HFFc6 (cell line): ENCODE measurements at places on chromosomes 13 and 19. TPM values are rescaled to one million over a fixed set of nuclear protein-coding genes. Genes with fewer than 3 reads are reported as not detected.
A peak's percentile ranks its signal among the peaks of the same experiment; 100 is the strongest.

Gene NCR1
- not detected in 3 replicates for total RNA-seq

Gene CCDC70
- total RNA-seq = not detected in 3 replicates

DNA sequence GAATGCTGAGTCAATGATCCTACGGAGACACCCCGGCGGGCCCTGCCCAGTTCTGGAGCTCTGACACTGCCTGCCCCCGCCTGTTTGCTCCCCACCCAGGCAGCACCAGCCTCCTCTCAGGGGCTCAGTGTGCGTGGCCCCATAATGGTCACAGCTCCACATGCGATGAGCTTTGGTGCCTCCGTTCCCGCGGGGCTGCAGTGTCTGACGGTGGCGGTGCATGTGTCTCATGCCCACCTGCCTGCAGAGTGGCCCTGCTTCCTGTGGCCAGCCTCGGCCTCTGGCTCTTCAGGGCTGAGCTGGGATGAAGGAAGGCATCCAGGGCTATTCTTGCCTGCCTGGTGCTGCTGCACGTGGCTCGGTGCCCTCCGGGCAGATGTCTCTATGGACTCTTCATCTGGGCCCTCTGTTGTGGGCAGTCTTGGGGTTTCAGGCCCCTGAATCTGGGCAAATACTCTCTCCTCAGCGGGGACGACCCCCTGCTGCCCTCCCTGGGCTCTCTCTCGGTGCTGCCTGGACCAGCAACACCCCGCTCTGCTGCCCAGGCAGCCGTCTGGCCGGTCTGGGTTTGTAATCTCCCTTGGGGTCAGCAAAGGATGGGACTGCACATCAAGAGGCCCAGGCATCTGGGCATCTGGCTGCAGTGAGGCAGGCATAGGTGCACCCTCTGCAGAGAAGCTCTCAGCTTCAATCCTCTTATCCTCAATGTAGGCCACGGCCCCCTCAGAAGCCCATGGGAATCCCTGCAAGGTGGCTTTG lies 19.3 kb upstream of the TMEM255B start:
- DNase-seq = no peak
- H3K4me3 ChIP-seq = no peak overlapping the region
- H3K36me3 ChIP-seq = no peaks in the 10 kb centered on the region

DNA sequence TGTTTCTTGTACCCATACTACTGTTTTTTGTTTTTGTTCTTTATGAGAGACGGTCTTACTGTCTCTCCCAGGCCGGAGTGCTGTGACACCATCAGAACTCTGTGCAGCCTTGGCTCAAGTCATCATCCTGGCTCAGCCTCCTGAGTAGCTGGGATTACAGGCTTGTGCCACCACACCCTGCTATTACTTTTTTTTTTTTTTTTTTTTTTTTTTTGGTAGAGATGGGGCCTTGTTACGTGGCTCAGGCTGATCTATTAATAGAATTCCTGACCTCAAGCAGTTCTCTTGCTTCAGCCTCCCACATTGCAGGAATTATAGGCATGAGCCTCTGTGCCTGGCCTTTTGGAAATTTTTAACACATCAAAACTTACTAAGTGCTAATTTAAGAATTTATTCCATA lies 2.9 kb upstream of the ZNF304 start:
- H3K27ac ChIP-seq = peak overlapping the region; percentile 72
- no peak overlapping the region for H3K4me3 ChIP-seq
- no peaks in the 10 kb centered on the region; the same call in none of the 2 replicates for H3K27me3 ChIP-seq
- peaks cover 35% of the 10 kb centered on the region for H3K4me1 ChIP-seq

Gene SMAD9
- total RNA-seq = 11.0 to 20.7 TPM (median 12.2 TPM) in 3 replicates

Gene PLIN5
- total RNA-seq = not detected in 3 replicates

DNA sequence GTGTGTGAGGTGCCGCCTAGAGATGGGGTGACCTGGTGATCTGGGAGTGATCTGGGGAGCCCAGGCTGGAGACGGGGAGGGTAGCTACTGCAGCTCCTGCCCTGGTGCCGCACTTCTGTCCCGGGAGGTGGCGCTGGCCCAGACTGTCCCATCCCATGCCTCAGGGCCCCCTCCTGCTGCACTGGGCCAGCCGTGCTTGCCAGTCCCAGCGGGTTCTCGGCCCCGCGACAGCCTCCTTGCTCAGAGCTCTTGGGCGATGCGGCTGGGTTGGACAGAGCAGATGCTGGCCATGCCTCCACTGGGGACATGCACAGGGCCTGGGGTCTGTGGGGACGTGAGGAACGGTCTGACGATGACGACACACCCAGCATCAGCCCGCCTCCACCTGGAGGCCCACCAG lies 2.5 kb downstream of the RAX2 start:
- H3K27ac ChIP-seq = no peak overlapping the region
- no peaks in the 10 kb centered on the region for H3K4me1 ChIP-seq
- no peak overlapping the region for H3K4me3 ChIP-seq
- H3K36me3 ChIP-seq = peaks cover 4% of the 10 kb centered on the region; the same call in 1 of the 2 replicates
- H3K27me3 ChIP-seq = peaks cover 7% of the 10 kb centered on the region

Gene ZSCAN4
- total RNA-seq = not detected in 3 replicates

Gene CBARP
- 8.4 and 11.3 TPM in 2 replicates for total RNA-seq

DNA sequence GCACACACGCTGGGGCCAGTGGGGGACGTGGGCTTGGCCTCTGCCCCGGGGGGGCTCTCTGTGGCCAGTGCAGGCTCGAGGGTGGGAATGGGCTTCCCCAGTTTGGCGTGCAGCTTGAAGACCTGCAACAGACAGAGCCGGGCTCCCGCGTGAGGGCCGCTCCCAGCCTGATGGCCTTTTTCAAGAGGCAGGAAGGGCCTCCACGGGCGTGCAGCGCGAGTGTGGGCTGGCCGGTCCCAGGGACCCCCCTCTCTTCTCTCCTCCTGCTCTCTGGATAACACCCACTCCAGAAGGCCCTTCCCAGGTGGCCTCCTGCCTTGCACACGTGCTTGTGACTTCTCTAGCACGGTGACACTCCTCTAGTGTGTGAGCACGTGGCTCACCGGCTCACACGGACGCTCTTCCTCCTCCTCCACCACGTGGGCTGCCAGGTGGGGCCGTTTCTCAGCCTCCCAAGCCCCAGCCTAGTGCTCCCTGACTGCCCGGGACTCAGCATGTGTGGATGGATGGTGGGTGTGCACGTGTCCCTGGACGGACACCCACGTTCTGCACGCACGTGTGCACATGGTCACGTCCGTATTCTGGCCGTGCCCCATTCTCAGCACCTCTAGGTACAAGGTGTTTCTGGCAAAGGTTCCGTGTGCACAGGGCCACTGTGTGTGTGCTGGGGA lies 39.2 kb upstream of the MATK start:
- no peak overlapping the region for H3K27ac ChIP-seq
- H3K4me1 ChIP-seq = peaks cover 8% of the 10 kb centered on the region; the same call in 1 of the 2 replicates
- peaks cover 14% of the 10 kb centered on the region; the same call in 1 of the 2 replicates for H3K27me3 ChIP-seq
- DNase-seq = no peak

DNA sequence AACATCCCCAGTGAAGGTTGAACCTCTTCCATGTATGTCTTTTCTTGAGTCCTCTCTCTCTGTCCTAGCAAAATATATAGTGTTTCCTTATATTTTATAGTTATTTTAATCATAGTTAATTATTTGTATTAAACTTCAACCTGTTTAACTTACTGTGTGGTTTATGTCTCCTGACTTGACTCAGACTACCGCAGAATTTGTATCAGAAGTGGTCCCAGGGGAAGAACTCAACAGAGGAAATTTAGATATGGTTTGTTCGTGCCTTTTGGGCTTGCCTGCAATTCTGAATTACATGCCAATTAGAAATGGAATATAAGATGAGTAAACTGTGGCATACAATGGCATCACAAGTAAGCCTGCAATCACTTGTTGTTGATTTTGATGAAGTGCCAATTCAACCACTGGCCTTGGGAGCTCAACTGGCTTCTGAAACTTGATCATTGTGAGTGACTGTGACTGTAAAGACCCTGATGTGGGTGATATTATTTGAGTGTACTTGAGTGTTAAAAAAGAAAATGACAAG lies 1459.5 kb upstream of the PCDH20 start:
- H3K27ac ChIP-seq = no peak overlapping the region
- H3K4me3 ChIP-seq = no peak overlapping the region
- no peak for DNase-seq
- H3K4me1 ChIP-seq = no peaks in the 10 kb centered on the region

Gene CYP4F8
- total RNA-seq = not detected in 3 replicates

Gene IFNL1
- total RNA-seq = not detected in 3 replicates

DNA sequence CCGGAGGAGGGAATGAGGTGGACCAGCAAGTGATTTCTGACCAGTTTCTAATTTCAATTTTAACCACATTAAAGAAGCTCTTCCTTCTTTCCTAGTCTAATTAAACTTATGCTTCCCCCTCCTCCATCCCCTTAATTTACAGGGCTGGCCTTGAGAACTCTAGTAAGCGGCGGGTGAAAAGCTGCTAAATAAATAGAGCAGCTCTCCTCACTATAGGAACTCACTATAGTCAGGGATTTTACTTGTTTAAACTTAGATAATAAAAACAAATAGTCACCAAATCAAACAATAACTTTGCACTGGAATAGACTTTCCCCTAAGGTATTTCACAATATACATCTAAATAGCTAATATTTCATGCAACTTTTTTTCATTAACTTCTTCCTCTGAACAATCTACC lies 1838.2 kb upstream of the PRR20A start:
- H3K4me1 ChIP-seq = no peaks in the 10 kb centered on the region
- DNase-seq = no peak
- no peak overlapping the region for H3K4me3 ChIP-seq
- H3K36me3 ChIP-seq = no peaks in the 10 kb centered on the region

- no peak overlapping the region for H3K27ac ChIP-seq
- no peaks in the 10 kb centered on the region for H3K4me1 ChIP-seq
- H3K36me3 ChIP-seq = no peaks in the 10 kb centered on the region
- DNase-seq = no peak
Measured at GRCh38 chr13:80870186-80870585, 529.3 kb upstream of the SPRY2 start.

DNA sequence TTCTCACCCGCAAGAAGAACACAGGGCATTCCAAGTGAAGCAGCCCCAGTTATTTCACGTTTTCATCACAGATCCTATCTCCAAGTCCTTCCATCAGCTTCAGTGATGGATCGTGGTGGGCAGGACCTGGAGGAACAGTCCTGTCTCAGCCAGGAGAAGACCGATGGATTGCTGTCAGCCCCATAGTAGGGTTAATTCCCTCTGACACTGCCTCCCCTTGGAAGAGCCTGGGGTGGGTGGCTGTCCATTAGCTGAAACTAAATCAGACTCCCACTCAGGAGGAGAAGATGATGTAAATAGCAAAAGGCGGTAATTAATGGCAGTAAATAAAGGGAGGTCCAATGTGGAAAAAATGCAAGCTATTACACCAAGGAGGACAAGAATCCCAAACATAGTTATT lies 131.0 kb downstream of the TNFRSF19 start:
- no peak overlapping the region for H3K4me3 ChIP-seq
- no peaks in the 10 kb centered on the region for H3K27me3 ChIP-seq
- no peak overlapping the region for H3K27ac ChIP-seq
- peaks cover 27% of the 10 kb centered on the region for H3K4me1 ChIP-seq
- DNase-seq = no peak

Gene OR1M1
- total RNA-seq = not detected in 3 replicates

GRCh38 chr19:47686679-47687450 lies 26.4 kb upstream of the EHD2 start:
- peak overlapping the region; percentile 33; the same call in 1 of the 2 replicates for H3K27ac ChIP-seq
- H3K36me3 ChIP-seq = peaks cover 12% of the 10 kb centered on the region; the same call in 1 of the 2 replicates
- peaks cover 5% of the 10 kb centered on the region for H3K27me3 ChIP-seq
- no peak for DNase-seq
- H3K4me3 ChIP-seq = no peak overlapping the region

Gene METTL21C
- total RNA-seq = not detected in 2 replicates

Gene LILRB2
- total RNA-seq = not detected in 3 replicates

Gene UBL3
- total RNA-seq = 40.6 to 53.7 TPM (median 49.2 TPM) in 3 replicates

Gene KCTD15
- total RNA-seq = 6.4 and 11.6 TPM in 2 replicates

GRCh38 chr13:73168953-73169401 lies 110.2 kb downstream of the KLF5 start:
- H3K27me3 ChIP-seq = no peaks in the 10 kb centered on the region
- peak overlapping the region; percentile 58; the same call in 1 of the 2 replicates for H3K4me3 ChIP-seq
- H3K27ac ChIP-seq = peak overlapping the region; percentile 91
- DNase-seq = peak; percentile 18

Gene SLC35E1
- total RNA-seq = 44.2 and 60.6 TPM in 2 replicates

- H3K27me3 ChIP-seq = no peaks in the 10 kb centered on the region; the same call in 1 of the 2 replicates
- H3K27ac ChIP-seq = no peak overlapping the region
- H3K4me1 ChIP-seq = no peaks in the 10 kb centered on the region
Measured at GRCh38 chr19:34393629-34394028, 10.6 kb upstream of the PDCD2L start.

Gene SGTA
- total RNA-seq = 55.5 to 70.7 TPM (median 62.5 TPM) in 3 replicates

GRCh38 chr19:11089254-11090013 lies at the start of gene LDLR:
LDLR (plus strand) TSS chr19:11089463; CDS start chr19:11089549, 86 bp downstream.
- H3K4me1 ChIP-seq = peaks cover 41% of the 10 kb centered on the region
- peak; percentile 86 for DNase-seq
- peaks cover 4% of the 10 kb centered on the region for H3K27me3 ChIP-seq
- H3K27ac ChIP-seq = peak within 1 kb of the TSS; percentile 100
- peaks cover 2% of the 10 kb centered on the region; the same call in 1 of the 2 replicates for H3K36me3 ChIP-seq
- H3K4me3 ChIP-seq = peak within 1 kb of the TSS; percentile 87

DNA sequence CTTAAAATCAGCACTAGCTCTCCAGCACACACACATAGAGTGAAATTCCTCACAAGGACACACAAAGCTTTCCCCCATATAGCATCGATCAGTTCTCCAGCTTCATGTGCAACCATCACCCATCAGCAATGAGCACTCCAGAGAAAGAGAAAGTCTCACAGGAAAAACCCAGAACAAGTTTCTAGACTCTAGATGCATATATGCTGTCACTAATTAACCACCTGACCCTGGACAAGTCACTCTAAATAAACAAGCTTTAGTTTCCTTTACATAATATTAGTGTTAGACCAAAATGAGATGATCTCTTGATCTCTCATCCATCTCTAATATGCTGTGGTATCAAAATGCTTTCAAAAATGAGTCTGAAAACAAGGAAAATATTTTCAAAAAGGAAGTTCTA lies 81.2 kb downstream of the TBC1D4 start:
- H3K27me3 ChIP-seq = no peaks in the 10 kb centered on the region
- no peak for DNase-seq
- H3K36me3 ChIP-seq = peaks cover 25% of the 10 kb centered on the region
- H3K4me1 ChIP-seq = peaks cover 22% of the 10 kb centered on the region

DNA sequence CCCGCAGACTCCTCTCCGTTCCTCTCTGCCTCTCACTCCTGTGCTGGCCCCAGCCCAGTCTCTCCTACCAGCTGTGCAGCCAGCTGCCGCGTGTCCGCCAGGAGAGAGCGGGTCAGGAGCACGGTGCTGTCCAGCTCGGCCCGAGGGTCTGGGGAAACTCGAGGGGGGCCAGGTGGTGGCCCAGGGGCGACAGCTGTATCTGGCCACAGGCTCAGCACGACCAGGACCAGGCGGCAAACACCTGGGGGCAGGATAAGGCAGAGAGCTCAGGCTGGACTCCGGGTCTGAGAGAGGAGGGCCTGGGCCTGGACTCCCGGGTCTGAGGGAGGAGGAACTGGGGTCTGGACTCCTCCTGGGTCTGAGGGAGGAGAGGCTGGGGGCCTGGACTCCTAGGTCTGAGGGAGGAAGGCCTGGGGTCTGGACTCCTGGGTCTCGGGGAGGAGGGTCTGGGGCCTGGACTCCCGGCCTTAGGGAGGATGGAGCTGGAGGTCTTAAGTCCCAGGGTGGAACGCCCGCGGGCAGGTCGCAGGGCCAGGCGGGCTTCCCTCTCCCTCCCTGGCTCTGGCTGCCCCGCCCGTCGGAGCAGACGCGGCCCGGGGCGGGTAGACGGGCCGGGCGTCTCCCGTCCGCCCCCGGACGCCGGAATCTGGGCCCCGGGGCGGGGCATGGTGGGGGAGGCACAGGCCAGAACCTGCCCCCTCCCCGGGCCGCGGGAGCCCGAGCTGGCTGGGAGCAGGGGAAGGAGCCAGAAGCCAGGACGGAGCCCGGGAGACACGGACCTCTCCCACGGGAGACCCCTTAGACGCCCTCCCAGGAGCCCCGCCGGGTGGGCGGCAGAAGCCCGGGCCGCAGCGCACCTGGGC lies 1.3 kb downstream of the IL11 start:
- peak overlapping the region; percentile 21; the same call in 1 of the 2 replicates for H3K27ac ChIP-seq
- peak; percentile 20 for DNase-seq
- peak overlapping the region; percentile 73 for H3K4me3 ChIP-seq
